ENCODE measurements at places on chromosomes 2 and 18.

- H3K27ac ChIP-seq, result no peak overlapping the region
- no peak for DNase-seq
- H3K27me3 ChIP-seq, result no peaks in the 10 kb centered on the region
- no peak overlapping the region for H3K4me3 ChIP-seq
- no peaks in the 10 kb centered on the region for H3K36me3 ChIP-seq
These were observed 50.3 kb upstream of the ID2 start for GRCh38 chr2:8631465-8632005.

GRCh38 chr2:41899189-41899588, 148.6 kb upstream of the PKDCC start:
- H3K27ac ChIP-seq, result no peak overlapping the region
- H3K27me3 ChIP-seq, result no peaks in the 10 kb centered on the region
- H3K4me1 ChIP-seq, result peaks cover 2% of the 10 kb centered on the region
- no peak overlapping the region for H3K4me3 ChIP-seq

GRCh38 chr2:79903222-79904000, 390.6 kb downstream of the CTNNA2 start:
- H3K27ac ChIP-seq, result no peak overlapping the region
- H3K4me1 ChIP-seq, result no peaks in the 10 kb centered on the region

DNA sequence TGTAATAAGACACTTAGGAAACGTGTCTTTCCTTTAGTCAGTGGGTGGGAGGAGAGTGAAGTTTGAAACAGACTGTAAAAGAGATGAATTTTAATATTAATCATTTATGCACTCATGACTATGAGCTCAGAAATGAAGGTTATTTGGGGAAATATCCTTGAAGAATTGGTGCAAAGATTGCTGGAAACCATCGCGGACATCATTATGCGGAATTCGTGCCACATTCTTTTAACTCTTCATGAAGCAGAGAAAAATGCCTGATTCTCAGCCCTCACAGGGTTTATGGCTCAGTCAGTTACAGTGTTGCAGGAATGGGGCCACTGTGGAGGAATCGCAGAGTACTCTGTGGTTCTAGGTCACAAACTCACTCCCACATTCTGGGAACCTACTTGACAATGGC, 109.7 kb downstream of the RGPD3 start:
- no peaks in the 10 kb centered on the region for H3K4me1 ChIP-seq
- no peaks in the 10 kb centered on the region for H3K36me3 ChIP-seq
- H3K4me3 ChIP-seq, result no peak overlapping the region
- no peaks in the 10 kb centered on the region for H3K27me3 ChIP-seq
- DNase-seq, result no peak

DNA sequence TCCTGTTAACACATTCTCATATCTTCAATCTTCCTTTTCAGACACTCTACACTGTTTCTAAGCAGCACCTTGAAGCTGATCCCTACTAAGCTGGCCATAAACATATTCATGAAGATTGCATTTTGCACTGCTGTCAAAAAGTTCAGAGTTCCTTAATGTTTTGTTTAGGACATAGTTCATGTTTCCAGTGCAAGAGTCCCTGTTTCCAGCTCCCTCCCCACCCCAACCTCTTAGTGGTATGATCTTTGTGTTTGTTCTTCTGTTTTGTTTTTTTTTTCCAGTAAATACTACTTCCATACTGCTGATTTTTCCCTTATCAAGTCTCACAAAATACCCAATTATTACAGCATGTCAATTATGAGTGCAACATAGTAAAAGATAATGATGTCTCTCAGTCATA, 4.1 kb upstream of the SLC40A1 start:
- DNase-seq, result no peak
- peaks cover 7% of the 10 kb centered on the region for H3K4me1 ChIP-seq
- H3K36me3 ChIP-seq, result no peaks in the 10 kb centered on the region
- H3K27me3 ChIP-seq, result no peaks in the 10 kb centered on the region
- no peak overlapping the region for H3K27ac ChIP-seq
- H3K4me3 ChIP-seq, result no peak overlapping the region

DNA sequence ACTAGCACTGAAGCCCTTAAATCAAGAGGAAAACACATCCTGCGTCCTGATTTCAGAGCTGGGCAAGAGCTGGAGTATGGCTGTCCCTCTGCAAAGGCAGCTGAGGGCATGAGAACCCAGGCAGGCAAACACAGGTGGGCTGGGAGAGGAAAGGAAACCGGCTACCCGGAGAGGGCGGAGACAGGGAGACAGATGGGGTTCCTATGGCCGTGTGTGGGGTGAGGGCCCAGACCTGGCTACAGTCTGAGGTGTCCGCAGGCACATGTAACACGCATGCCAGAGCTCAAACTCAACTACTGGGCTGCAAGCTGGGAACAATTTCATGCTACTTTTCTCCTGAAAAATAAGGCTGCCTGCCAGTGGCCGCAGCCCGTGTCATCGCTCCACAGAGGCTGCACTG, 2.7 kb downstream of the COPS9 start:
- no peaks in the 10 kb centered on the region for H3K27me3 ChIP-seq
- no peak for DNase-seq
- H3K36me3 ChIP-seq, result peaks cover 54% of the 10 kb centered on the region
- H3K27ac ChIP-seq, result no peak overlapping the region
- H3K4me1 ChIP-seq, result peaks cover 18% of the 10 kb centered on the region
- H3K4me3 ChIP-seq, result no peak overlapping the region

All from mesenchymal stem cell (in vitro differentiated cells and primary cell).